ENCODE measurements at places on chromosomes 1 and 21. TPM values are rescaled to one million over a fixed set of nuclear protein-coding genes. Genes with fewer than 3 reads are reported as not detected.

DNA sequence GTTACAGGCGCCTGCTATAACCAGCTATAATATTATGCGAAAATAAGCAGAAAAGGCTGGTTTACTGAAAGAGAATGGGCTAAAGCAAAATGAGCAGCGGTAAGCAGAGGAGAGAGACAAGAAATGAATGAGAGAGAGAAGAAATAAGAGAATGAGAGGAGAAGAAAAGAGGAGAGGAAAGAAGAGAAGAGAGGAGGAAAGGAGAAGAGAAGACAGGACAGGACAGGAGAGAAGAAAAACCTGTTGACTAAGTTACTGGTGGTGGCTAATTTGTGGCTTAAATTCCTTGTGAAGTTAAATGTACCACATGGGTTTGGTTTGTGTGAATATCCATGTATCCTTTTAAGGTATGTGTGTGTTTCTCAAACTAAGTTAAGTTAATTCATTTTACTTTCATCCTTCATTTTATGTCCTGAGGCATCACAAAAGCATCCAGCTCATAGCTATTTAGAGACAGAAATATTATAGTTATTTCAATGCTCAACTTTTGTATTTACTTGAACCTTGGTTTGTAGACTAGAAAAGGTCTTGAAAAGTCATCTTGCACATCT lies 3.1 kb upstream of the DDR2 start:
- H3K27me3 ChIP-seq, result peaks cover 9% of the 10 kb centered on the region
- H3K4me1 ChIP-seq, result peaks cover 2% of the 10 kb centered on the region
- no peak overlapping the region for H3K4me3 ChIP-seq
- H3K27ac ChIP-seq, result no peak overlapping the region

DNA sequence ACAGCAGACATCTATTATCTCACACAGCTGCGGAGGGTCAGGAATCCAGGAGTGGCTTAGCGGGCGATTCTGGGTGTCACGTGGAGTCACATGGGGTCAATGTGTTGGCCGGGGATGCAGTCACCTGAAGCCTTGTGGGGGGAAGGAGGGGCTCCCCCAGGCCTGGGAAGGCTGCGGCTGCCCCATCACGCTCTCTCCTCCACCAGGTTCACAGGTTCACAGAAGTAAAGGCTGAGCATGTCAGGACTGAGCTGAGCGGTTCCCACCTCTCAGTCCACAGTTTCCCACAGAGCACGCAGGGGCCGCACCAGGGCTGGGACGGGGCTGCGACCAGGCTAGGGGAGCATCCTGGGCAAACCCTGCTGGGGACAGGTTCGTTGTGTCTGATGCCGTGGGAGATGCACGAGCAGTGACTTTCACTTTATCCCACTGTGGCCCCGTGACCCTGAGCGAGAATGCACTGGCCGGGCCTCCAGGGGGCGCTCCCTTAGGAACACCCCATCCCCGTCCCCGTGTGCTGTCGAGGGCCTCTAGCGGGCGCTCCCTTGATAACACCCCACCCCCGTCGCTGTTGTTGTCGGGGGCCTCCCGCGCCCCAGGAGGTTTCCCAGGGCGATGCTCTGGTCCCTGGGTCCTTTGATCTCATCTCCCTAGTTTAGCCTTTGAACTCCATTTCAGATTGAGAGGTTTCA lies 73.2 kb upstream of the TRAPPC10 start:
- H3K36me3 ChIP-seq, result peaks cover 7% of the 10 kb centered on the region
- H3K27me3 ChIP-seq, result no peaks in the 10 kb centered on the region
- peak overlapping the region; percentile 76 for H3K4me3 ChIP-seq
- H3K27ac ChIP-seq, result peak overlapping the region; percentile 86

- H3K27ac ChIP-seq, result no peak overlapping the region
- no peak overlapping the region for H3K4me3 ChIP-seq
- H3K36me3 ChIP-seq, result no peaks in the 10 kb centered on the region
- H3K27me3 ChIP-seq, result peaks cover 70% of the 10 kb centered on the region
- H3K4me1 ChIP-seq, result peaks cover 15% of the 10 kb centered on the region
Observed at GRCh38 chr1:170670802-170671628, 7.1 kb downstream of the PRRX1 start.

DNA sequence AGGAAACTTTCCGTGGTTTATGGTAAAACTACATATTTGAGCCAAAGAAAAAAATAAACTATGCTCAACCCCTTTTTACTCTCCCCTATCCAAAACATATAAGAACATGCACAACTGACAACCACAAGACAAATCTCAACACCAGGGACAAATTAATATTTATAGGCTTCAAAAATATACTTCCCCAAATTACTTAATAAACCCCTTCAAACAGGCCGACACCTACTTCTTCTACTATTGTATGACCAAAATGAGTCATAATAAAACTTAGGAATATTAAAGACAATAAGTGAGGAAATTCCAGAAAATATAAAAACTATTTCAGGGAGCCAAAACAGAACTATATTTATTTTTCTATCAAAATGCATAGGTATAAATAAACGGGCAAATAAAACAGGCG lies 71.5 kb downstream of the TGFBR3 start:
- H3K4me3 ChIP-seq, result no peak overlapping the region
- no peaks in the 10 kb centered on the region for H3K27me3 ChIP-seq
- no peaks in the 10 kb centered on the region for H3K36me3 ChIP-seq
- H3K4me1 ChIP-seq, result peaks cover 42% of the 10 kb centered on the region
- H3K27ac ChIP-seq, result no peak overlapping the region

DNA sequence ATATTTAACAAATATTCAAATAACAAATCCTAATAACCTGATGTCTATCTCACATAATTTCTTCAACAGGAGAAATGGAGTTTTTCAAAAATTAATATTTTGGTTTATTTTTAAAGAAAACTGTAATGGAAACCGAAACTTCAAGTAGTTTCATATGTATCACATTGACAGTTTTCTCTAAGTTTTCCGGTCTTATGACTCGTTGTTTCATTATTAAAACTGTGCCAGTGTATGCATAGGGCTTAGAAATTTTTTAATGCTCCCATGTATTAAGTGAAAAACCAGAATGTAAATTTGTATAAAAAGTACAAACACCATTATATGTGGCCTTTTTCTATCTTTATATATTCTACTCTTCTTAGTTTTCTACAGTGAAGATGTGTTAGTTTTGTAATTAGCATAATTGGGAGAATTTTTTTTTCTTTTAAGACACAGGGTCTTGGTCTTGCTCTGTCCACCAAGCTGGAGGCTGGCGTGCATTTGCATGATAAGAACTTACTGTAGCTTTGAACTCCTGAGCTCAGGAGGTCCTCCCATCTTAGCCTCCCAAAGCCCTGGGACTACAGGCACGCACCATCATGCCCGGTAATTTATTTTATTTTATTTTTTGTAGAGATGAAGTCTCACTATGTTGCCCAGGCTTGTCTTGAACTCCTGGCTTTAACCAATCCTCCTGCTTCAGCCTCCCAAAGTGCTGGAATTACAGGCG lies 43.9 kb upstream of the SAMSN1 start:
- peak overlapping the region; percentile 37 for H3K27ac ChIP-seq
- peaks cover 26% of the 10 kb centered on the region for H3K4me1 ChIP-seq
- no peaks in the 10 kb centered on the region for H3K27me3 ChIP-seq

DNA sequence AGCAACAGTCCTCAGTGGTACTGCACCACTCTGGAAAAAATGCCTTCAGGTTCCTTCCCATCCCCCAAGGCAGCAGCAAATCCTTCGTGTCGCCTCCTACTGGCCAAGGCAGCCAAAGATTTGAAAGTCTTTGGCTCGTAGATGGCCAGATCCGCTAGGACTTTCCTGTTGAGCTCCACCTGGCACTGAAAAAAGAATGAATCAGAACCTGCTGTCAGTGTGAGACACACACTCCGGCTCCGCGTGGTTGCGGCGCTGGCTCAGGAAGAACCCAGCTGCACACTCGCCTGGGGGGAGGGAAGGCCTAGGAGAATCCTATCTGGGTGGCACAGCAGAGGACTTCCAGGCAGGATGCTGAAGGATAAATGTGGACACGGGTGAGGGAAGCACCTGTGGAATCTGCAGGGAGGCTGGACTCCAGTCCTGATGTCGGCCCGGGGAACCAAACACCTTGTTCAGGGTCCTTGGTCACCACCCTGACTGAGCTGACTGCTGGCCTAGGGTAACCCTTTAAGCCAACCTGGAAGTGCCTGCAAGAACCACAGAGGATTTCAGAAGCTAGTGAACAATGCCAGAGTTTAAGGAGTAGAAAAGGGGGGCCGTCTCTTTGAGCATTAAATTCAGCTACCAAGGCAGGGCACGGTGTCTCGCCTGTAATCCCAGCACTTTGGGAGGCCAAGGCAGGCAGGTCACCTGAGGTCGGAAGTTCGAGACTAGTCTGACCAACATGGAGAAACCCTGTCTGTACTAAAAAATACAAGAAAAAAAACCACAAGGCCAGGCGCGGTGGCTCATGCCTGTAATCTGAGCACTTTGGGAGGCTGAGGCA lies 3.2 kb upstream of the CCNL2 start:
- H3K27ac ChIP-seq, result peak overlapping the region; percentile 81
- peak overlapping the region; percentile 93 for H3K4me3 ChIP-seq
- peak; percentile 69 for DNase-seq
- H3K27me3 ChIP-seq, result no peaks in the 10 kb centered on the region
- peaks cover 59% of the 10 kb centered on the region for H3K4me1 ChIP-seq

- peak overlapping the region; percentile 72 for H3K27ac ChIP-seq
- H3K36me3 ChIP-seq, result no peaks in the 10 kb centered on the region
- peak; percentile 63 for DNase-seq
- peak overlapping the region; percentile 92 for H3K4me3 ChIP-seq
Observed at GRCh38 chr21:44874497-44875315, 1.2 kb upstream of the PTTG1IP start.

The PADI2 gene
- 0.05 TPM for total RNA-seq

The ZNF695 gene
- 0.81 TPM for total RNA-seq
